Liver (tissue), 10 donors: ENCODE measurements at places on chromosomes 7 and 10. TPM values are rescaled to one million over a fixed set of nuclear protein-coding genes. Genes with fewer than 3 reads are reported as not detected.

- no peaks in the 10 kb centered on the region for H3K4me1 ChIP-seq
- H3K27ac ChIP-seq, result no peak overlapping the region
- H3K36me3 ChIP-seq, result no peaks in the 10 kb centered on the region
- no peak for DNase-seq
These were observed 136.9 kb downstream of the GLI3 start for GRCh38 chr7:42100156-42100508.

The CYP2C8 gene
- 638 TPM for total RNA-seq

- DNase-seq, result no peak
- H3K27ac ChIP-seq, result no peak overlapping the region
- H3K36me3 ChIP-seq, result no peaks in the 10 kb centered on the region
- H3K27me3 ChIP-seq, result no peaks in the 10 kb centered on the region
- no peak overlapping the region for H3K4me3 ChIP-seq
These were observed 494.1 kb upstream of the SEMA3A start for GRCh38 chr7:84688671-84689070.

DNA sequence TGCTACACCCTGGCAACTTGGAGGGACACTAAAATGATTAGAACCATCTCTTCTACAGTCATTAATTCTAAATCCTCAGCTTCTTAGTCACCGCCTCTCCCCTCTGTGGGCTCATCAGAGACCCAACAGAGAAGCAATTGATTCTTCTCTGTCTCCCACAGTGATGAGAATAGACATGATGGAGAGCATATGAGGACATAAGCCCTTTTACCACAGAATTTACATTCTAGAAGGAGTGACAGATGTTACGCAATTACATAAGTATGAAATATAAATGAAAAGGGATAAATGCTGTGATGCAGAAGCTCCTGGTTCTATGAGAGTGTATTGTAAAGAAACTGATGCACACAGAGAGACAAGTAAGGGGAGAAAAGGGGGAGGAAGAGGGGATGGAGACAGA lies 18.1 kb upstream of the ABCB5 start:
- no peak overlapping the region for H3K27ac ChIP-seq
- H3K27me3 ChIP-seq, result no peaks in the 10 kb centered on the region
- H3K4me3 ChIP-seq, result no peak overlapping the region
- H3K36me3 ChIP-seq, result no peaks in the 10 kb centered on the region

DNA sequence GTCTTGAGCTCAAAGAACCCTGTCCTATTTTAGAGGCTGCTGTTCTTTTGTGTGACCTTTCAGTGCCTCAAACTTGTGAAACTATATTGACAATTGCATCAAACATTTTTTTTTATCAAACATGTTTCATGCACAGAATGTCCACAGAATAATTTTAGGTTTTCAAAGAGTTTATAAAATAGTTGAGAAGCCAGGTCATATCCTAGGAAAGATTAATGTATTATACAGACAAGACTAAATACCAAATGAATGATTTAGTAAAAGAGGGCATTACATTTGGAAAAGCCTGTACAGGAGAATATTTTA lies 67.0 kb downstream of the CDK6 start:
- no peaks in the 10 kb centered on the region for H3K36me3 ChIP-seq
- no peak overlapping the region for H3K4me3 ChIP-seq
- H3K27me3 ChIP-seq, result no peaks in the 10 kb centered on the region
- no peak for DNase-seq
- no peak overlapping the region for H3K27ac ChIP-seq
- H3K4me1 ChIP-seq, result peaks cover 15% of the 10 kb centered on the region

- no peak for DNase-seq
- peaks cover 2% of the 10 kb centered on the region for H3K27me3 ChIP-seq
- peaks cover 6% of the 10 kb centered on the region for H3K4me1 ChIP-seq
- H3K36me3 ChIP-seq, result no peaks in the 10 kb centered on the region
These were observed 49.1 kb downstream of the GCC1 start for GRCh38 chr7:127536394-127536691.

GRCh38 chr10:119416855-119417254 lies 125.7 kb downstream of the RGS10 start:
- H3K27me3 ChIP-seq, result no peaks in the 10 kb centered on the region
- H3K36me3 ChIP-seq, result no peaks in the 10 kb centered on the region
- H3K4me1 ChIP-seq, result no peaks in the 10 kb centered on the region
- DNase-seq, result peak; percentile 63

GRCh38 chr10:84432891-84433290 lies 104.5 kb downstream of the CCSER2 start:
- H3K4me3 ChIP-seq, result no peak overlapping the region
- H3K36me3 ChIP-seq, result no peaks in the 10 kb centered on the region
- H3K27ac ChIP-seq, result no peak overlapping the region
- H3K27me3 ChIP-seq, result no peaks in the 10 kb centered on the region
- DNase-seq, result no peak
- H3K4me1 ChIP-seq, result no peaks in the 10 kb centered on the region

The VENTX gene
- 0.05 TPM for total RNA-seq

GRCh38 chr7:105876964-105877601 lies 684 bp upstream of the ATXN7L1 start:
- no peaks in the 10 kb centered on the region for H3K27me3 ChIP-seq
- H3K36me3 ChIP-seq, result peaks cover 1% of the 10 kb centered on the region
- H3K27ac ChIP-seq, result peak overlapping the region; percentile 68
- peak; percentile 49 for DNase-seq
- peak overlapping the region; percentile 87 for H3K4me3 ChIP-seq
- H3K4me1 ChIP-seq, result peaks cover 26% of the 10 kb centered on the region

The PRPS1L1 gene
- not detected for total RNA-seq
